H54 (cell line): ENCODE measurements at places on chromosomes 6 and 20.

- DNase-seq, result no peak
Measured at GRCh38 chr20:45441746-45442145, 25.8 kb downstream of the PIGT start.

- DNase-seq, result no peak
Measured at GRCh38 chr6:97925504-97925903, 642.5 kb upstream of the MMS22L start.

DNA sequence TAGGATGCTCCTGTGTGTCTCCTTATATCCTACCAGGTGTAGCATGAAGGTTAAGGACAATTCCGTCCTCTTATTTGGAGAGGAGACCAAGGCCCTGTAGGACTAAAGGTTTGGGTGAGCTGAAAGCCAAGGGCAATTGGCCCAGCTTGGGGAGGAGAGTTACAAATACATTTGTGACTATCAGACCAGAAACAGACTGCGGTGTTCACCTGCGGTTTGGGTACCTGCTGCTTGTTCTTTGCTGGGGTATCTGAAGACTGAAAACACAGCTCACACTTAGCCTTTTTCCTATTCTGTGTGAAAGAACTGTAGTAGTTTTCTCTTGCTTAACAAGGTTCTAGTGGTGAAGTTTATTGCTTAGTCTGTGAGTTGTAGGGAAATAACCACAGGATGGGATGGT is 55.0 kb downstream of the ESR1 start:
- no peak for DNase-seq

GRCh38 chr20:38125157-38126056 is 39.7 kb downstream of the TGM2 start:
- no peak for DNase-seq

- DNase-seq, result no peak
Measured at GRCh38 chr20:62123450-62124118, 1.3 kb downstream of the LSM14B start.

- no peak for DNase-seq
Measured at GRCh38 chr6:53273370-53273769, 75.4 kb downstream of the ELOVL5 start.

- peak; percentile 5 for DNase-seq
Measured at GRCh38 chr20:12594410-12595088, 414.2 kb upstream of the SPTLC3 start.

DNA sequence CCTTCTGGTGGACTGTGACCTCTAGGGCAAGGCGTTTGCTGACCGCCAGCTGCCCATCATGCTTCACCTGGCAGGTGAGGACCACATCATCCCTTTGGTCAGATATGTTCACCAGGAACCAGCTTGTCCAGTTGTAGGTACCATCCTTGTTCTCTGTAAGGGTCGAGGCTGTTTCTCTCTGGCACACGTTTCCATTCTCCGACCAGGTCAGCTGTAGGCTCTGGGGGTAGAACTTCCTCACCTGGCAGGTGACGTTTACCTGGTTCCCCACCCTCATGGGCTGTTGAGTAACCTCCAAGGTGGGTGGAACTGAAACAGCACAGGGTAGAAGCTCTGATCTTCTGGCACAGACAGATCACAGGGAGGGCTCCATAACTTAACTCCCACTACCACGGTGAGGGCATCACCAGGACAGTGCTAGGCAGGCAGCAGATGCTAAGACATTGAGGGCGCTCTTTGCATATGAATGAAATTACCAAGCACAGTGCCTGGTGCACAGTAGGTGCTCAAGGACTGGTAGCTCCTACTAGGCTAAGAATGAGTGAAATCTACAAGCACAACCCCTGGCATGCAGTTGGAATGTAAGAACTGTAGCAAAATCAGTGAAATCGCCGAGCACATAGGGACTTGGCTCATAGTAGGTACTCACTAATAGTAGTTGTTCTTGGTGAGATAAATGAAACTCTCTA is 15.6 kb upstream of the SIRPB1 start:
- DNase-seq, result no peak

- DNase-seq, result no peak
Measured at GRCh38 chr6:28124971-28125353, 553 bp downstream of the ZSCAN16 start.

GRCh38 chr6:126054258-126054702 is 67.9 kb downstream of the TRMT11 start:
- DNase-seq, result no peak

DNA sequence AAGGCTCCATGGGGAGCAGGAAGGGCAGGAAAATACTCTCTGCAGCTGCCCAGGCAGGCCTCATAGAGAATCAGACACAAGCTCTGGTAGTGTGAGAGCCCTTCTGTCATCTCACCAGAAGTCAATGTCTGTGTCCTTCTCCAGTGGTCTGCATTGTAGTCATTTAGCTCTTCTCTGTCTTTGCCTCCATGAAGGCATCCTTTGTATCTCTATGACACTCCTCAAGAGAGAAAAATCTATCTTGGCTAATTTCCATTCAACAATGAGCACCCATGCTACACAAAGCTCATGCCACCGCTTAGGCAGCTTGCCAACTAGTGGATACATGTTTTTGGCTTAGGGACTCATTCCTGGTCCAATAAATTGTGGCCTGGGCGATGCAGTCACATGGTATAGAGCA is 92.1 kb downstream of the RNF217 start:
- DNase-seq, result no peak

GRCh38 chr20:50389438-50389807 is 120.8 kb upstream of the PTPN1 start:
- no peak for DNase-seq

GRCh38 chr20:25297141-25297905 is 49.4 kb downstream of the PYGB start:
- DNase-seq, result peak; percentile 51

DNA sequence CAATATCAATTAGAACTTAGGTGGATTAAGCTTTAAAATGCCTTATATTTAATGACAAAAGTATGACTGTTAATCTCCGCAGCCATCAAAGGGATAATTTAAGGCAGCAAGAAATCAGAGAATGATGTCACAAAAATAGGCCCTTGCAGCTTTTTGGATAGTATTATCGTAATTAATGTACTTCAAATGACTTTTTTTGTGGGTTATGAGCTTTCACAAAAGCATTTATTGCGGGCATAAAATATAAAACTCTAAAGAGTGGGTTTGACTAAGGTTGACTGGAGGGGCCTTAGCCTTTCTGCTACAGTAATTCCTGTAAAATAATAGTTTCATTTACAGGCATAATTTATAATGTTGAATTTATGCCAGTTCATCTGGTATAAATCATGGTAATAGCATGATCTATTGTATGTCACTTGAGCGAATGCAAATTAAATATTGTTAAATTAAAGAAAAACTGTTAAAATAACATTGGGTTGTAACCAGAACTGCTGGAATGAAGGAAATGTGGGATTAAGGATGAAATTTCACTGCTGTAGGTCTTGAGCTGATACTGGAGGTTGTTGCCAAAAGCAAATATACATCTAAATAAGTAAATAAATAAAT is 78.5 kb upstream of the ZFP64 start:
- no peak for DNase-seq

GRCh38 chr20:46551522-46552381 is 1.3 kb upstream of the OCSTAMP start:
- no peak for DNase-seq

DNA sequence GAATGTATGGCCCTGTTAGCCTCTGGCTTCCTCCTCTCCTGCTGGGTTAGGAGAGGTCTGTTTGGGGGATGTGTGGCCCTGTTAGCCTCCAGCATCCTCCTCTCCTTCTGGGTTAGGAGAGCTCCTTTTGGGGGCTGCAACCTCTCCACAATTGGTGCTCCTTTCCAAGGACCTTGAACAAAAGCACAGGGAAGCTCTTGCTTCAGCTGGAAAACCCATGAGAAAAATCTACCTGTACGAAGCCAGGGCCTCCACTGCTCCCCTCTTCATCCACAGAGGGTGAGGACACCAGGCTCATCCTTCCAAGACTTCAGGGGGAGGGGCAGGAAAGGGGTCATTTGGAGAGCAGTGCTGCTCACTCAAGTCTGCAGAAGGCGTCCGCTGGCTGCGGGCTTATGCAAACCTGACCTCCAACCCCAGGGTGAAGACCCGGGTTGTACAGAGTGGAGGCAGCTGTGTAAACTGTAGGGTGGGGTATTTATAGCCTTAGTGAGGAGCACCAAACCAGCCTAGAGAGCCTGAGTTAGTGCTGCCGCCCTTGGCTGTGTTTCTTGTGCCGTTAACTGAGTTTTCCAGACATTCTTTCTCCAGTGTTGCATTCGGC is 62.1 kb downstream of the SLC24A3 start:
- DNase-seq, result no peak

DNA sequence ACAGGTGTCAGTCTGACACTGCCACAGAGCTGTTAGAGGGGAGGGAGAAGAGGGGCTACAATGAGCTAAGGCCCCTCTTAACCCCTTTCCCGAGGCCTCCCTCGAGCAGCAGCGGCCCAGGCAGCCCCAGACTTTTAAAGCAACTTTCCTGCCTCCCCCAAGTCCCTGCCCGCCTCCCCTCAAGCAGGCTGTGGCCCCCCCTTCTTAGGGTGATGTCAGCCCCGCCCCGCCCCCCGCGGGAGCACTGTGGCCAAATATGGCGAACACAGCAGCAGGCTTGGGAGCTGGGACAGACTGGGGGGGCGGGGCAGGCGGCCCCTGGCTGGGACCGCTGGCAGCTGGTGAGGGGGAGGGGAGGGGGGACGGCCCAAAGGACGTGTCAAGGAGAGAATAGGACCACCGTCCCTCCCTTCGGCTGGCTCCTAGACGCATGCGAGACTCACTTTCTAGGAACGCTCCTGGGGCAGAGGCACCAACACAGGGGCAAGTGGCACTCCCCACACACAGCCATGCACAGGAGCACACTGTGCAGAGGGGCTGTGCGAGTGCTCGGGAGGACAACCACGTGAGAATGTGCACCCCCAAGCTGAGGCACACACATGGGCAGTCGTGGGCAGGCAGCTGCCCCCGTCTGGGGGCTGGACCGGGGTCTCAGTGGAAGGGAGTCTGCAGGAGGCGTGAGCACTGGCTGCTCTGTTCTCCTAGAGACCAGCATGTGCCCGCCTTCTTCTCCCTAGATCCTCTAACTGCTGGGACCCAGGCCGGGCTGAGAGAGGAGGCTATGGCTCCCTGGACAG is 6.7 kb downstream of the TEAD3 start:
- no peak for DNase-seq

DNA sequence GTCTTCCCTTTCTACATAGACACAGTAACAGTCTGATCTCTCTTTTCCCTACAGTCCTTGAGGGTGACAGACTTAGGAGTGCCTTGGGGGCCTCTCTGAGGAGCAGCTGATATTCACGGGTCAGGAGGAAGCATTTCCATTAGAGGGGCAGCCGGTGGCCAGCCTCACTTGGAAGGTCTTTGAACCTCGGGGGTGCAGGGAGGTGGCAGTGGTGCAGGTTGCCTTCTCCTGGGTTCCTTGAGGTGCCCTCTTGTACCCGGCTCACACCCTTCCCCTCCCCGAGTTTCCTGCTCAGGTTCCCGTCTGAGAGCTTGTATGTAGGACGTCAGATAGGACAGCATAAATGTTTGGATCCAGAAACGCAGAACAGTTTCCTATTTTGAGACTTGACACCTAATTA is 2.5 kb downstream of the RTEL1 start:
- no peak for DNase-seq

- DNase-seq, result no peak
Measured at GRCh38 chr6:138188278-138188941, 26.7 kb downstream of the ARFGEF3 start.

DNA sequence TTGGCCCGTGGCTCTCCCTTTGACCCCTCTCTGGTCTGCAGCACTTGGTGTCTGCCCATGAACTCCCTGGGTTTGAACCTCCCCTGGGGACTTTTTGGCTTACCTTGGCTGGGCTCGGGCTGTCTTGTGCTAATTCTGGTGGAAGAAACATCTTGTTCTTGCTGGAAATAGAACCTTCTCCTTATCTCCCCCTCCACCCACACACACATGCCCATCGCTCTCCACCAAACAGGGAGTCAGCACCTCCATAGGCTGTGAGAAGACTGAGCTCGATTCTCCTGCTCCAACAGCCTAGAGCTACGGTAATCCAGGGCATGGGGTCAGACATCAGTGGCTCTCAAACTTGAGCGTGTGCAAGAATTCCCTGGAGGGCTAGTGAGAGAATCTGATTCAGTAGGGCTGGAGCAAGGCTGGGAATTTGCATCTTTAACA is 114.4 kb upstream of the SLC22A23 start:
- no peak for DNase-seq

- DNase-seq, result no peak
Measured at GRCh38 chr20:62210496-62210855, 9.6 kb downstream of the HRH3 start.

GRCh38 chr6:16555550-16555949 is 205.7 kb downstream of the ATXN1 start:
- no peak for DNase-seq

DNA sequence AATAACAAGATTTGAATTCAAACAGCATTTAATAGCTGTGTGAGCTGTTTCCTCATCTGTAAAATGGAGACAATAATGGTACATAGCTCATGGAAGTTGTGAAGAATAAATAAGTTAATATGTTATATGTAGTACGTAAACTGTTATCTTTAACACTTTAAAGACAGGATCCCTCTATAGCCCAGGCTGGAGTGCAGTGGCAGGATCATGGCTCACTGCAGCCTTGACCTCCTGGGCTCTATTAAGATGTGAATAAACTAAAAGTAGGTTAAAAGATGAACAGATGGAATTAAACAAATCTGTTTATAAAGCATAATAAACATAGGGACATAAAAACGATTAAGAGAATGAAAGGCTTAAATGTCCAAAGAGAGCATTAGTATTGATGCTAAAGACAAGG is 3.0 kb downstream of the AMD1 start:
- no peak for DNase-seq

DNA sequence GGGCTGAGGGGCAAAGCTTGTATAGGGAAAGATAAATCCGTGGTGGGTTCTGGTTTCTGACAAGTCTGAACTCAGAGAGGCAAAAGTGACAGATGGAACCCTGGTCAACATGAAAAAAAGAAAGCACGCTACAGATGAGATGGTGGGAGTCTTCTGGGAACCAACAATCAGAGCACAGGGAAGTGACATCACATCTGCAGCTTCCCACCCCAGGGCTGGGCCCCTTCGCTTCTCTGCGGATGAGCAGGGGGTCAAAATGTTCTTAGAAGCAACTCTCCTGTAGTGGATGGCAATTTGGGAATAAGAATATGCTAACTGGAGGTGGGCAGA is 129.2 kb upstream of the AKAP12 start:
- no peak for DNase-seq

- no peak for DNase-seq
Measured at GRCh38 chr6:38593409-38593808, 46.3 kb downstream of the BTBD9 start.

DNA sequence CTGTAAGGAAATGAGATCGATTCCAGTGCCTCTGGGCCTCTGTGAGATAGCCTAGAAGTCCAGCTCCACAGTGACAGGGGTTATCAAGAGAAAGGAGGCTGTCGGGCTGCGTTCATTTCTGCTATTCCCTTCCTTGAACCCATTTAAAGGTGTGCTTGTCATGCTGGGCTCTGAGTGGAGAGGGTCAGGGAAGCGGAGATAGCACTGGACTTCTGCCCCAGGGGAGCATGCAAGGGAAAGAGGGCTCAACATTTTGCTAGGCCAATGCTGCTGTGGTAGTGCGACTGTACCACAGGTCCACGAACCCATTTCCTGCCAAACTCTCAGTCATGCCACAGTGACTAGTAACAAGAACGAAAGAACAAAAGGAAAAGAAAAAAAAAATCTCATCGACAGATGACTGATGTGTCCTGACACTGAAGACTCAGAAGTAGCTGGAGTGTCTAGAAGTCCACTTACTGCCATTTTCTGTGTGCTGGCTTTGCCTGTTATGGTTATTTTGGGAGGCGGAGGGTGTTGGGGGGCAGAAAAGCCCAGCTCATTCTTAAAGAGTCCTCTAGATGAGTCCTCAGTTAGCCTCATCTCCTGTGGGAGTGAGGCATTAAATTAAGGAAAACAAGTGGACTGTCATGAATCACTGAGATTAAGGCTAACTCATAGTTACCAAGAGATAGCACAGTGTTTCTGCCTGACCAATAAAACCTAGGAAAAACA is 8.1 kb downstream of the NEDD9 start:
- no peak for DNase-seq
